Jurkat, Clone E6-1 (cell line): ENCODE measurements at places on chromosomes 1 and 21.

- no peak for DNase-seq
Observed at GRCh38 chr1:33384040-33384812, 46.7 kb downstream of the PHC2 start.

DNA sequence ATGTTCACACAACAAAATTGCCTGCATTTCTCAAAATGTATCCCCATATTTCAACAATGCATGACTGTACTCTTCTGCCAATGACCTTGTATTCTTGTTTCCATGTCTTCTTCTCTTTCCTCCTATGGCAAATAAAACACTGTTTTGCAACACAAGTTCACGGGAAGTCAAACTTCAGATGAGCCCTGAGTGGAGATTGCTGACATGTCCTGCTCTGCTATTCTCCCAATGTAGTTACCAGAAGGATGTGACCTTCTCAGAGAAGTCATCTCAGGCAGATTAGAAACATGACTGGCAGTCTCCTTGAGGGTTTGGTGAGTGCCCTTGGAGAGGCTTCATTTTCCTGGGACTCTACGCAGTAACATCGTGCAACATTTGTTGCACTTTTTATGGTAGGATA lies 15.6 kb downstream of the FCGR2B start:
- no peak for DNase-seq

GRCh38 chr21:27569091-27569490 lies 602.2 kb upstream of the ADAMTS5 start:
- no peak for DNase-seq

DNA sequence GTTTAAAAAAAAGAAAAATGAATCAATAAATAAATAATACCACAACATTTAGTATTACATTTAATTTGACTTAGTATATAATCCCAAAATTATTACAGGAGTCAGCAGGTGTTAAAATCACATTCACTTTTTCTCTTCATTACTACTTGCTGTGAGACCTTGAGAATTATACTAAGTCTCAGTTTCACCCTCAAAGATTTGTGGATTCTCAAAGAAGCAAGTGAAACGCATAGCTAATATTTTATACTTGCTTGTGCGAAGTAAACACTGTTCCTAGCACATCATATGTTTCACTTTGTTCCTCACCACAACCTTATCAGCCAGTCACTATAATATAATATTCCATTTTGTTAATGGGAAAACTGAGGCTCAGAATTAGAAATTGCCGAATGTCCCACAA lies 4.0 kb downstream of the CLCA1 start:
- no peak for DNase-seq

DNA sequence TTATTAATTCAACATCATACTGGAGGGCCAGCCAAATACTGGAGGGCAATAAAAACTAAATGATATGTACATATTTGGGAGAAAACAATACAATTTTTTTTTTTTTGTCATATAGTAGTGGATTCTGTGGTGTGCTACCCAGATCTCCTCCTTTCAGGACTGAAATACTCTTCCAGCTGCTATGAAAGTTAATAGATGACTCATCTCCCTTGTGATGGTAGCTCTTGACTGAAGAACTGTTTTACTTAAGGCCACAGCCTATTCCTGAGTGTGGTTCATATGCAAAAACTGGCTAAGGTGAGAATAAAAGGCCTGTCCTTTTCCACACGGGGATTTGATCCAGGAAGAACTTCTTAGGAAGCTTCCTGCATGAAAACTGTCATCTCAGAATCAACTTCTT lies 307.9 kb downstream of the HLX start:
- no peak for DNase-seq

GRCh38 chr1:24986372-24986965 lies 56.4 kb upstream of the RUNX3 start:
- no peak for DNase-seq

- DNase-seq = no peak
Observed at GRCh38 chr21:33330726-33331125, 6.0 kb downstream of the IFNAR1 start.

DNA sequence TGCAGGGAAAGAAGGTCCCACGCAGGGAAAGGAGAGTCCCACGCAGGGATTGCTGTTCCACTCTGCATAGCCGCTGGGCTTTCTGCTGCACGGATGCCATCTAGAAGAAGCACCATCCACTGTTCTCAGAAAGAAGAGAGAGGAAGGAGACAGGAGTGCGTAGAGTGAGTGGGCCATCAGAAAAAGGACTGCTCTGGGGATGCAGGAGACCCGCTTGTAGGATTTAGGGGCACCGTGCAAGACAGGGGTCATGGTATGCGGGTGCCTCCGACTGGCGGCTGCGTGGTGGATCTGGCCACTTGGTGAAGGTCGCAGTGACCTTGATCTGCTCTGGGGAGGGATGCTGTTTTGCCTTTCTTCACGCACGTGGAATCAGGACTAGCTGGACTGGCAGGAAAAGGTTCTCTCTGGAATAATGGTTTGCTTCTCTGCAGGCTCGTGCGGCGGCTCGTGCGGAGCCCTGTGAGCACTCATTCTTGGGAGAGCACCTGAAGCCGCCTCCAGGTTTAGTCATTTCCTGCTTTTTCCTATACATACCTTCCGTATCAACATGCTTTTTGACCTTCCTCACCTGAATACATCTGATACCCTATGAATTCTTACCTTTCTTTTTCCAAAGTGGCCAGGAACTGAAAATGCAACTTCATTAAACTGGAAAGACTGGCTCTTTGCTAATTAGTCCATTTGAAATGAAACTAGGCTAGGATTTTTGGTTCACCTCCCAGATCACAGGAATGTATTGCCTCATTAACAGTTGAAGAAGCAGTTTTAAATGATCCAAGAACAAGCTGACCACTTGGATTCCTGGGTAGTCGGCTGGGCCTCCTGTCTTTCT lies 181.6 kb downstream of the KIF26B start:
- no peak for DNase-seq

- no peak for DNase-seq
Observed at GRCh38 chr1:239363930-239364329, 22.4 kb upstream of the CHRM3 start.

- DNase-seq = no peak
Observed at GRCh38 chr21:32782698-32783097, 11.1 kb upstream of the PAXBP1 start.

- DNase-seq = no peak
Observed at GRCh38 chr1:28601696-28602095, 9.6 kb downstream of the RAB42 start.

DNA sequence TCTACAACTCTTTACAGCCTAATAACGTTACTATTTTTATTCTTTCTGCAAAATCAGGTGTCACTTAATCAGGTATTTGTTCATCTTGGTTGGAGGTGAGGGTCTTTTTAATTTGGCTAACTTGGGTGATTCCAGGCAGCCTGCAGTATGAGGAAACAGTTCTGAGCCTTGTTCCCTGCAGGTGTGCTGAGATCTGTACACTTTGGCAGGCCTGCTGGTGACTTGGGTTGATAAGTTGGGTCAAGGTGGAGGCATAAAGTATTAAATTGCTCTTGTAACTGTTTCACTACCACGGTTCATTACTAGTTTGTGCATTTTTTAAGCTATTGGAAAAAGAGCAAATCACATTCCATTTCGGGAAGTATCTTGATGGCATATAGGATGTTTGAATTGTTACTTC lies 10.0 kb downstream of the MAP3K21 start:
- DNase-seq = no peak

DNA sequence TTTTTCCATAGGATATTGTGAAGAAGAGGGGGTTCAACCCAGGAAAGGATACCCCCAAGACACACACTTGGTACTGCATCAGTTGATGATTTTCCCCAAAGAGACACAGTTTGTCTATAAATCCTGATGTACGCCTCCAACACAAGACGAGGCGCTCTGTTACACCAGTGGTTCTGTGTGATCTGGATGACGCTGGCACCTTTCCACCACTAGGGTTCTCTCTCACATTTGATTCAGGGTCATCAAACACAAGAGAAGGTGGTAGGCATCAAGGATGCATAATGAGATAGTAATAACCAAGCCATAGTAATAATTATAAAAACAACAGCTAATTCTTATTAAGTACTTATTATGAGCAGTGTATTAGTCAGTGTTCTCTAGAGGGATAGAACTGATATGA lies 508.8 kb upstream of the ZP4 start:
- peak; percentile 3 for DNase-seq

GRCh38 chr1:212514782-212515181 lies 82.1 kb downstream of the NENF start:
- no peak for DNase-seq
